ENCODE measurements at places on chromosomes 2 and 18.

DNA sequence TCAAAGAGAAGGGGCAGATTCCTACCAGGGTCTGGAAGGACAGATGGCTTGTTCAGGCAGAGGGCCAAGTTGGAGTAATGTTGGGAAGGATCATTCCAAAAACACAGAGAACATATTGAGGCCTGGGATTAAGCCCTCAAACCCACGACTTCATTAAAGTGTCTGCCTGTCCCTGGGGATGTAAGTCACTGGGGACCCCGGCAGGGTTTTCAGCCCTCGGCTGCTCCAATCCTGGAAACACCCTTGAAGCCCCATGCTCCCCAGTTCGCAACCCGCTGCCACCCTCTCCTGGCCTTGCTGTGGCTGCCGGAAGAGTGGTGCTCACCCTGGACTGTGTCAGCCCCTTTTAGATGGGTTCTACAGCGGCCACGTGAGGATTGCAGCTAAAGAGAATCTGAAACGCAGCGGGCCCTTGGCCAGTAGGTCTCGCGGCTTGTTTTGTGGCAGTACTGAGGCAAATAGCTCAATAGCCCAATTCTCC lies 79.9 kb downstream of the EPAS1 start:
- H3K4me3 ChIP-seq, result no peak overlapping the region
- H3K36me3 ChIP-seq, result no peaks in the 10 kb centered on the region
- H3K27ac ChIP-seq, result no peak overlapping the region
- DNase-seq, result no peak

- H3K27me3 ChIP-seq, result no peaks in the 10 kb centered on the region
- peaks cover 3% of the 10 kb centered on the region for H3K4me1 ChIP-seq
- H3K36me3 ChIP-seq, result no peaks in the 10 kb centered on the region
- peak overlapping the region; percentile 85 for H3K4me3 ChIP-seq
- H3K27ac ChIP-seq, result peak overlapping the region; percentile 86
These were observed 737 bp upstream of the CYB5A start for GRCh38 chr18:74292541-74292858.

- H3K27ac ChIP-seq, result no peak overlapping the region
- no peak for DNase-seq
- no peak overlapping the region for H3K4me3 ChIP-seq
- H3K4me1 ChIP-seq, result no peaks in the 10 kb centered on the region
- H3K27me3 ChIP-seq, result no peaks in the 10 kb centered on the region
- H3K36me3 ChIP-seq, result no peaks in the 10 kb centered on the region
These were observed 66.0 kb downstream of the HPCAL1 start for GRCh38 chr2:10368491-10369231.

DNA sequence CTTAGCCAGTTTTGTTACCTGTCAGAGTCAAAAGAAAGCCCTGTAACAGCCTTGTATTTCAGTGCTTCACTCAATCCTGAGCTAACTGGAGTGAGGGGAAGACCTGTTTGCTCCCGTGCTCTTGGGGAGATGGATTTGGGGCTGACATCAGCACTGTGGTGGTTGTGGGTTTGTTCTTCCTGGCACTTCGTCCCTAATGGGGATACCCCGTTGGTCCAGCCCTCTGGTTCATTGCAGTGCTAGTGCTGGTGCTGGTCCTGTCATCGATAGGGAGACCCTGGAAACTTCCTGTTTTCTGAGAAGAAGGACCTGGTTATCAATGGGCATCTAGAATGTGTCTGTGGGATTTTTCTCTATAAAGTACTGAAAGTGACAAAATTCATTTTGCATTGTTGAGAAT lies 205.4 kb downstream of the ZNF407 start:
- no peak for DNase-seq
- no peak overlapping the region for H3K4me3 ChIP-seq
- H3K27ac ChIP-seq, result no peak overlapping the region
- no peaks in the 10 kb centered on the region for H3K36me3 ChIP-seq
- no peaks in the 10 kb centered on the region for H3K27me3 ChIP-seq

DNA sequence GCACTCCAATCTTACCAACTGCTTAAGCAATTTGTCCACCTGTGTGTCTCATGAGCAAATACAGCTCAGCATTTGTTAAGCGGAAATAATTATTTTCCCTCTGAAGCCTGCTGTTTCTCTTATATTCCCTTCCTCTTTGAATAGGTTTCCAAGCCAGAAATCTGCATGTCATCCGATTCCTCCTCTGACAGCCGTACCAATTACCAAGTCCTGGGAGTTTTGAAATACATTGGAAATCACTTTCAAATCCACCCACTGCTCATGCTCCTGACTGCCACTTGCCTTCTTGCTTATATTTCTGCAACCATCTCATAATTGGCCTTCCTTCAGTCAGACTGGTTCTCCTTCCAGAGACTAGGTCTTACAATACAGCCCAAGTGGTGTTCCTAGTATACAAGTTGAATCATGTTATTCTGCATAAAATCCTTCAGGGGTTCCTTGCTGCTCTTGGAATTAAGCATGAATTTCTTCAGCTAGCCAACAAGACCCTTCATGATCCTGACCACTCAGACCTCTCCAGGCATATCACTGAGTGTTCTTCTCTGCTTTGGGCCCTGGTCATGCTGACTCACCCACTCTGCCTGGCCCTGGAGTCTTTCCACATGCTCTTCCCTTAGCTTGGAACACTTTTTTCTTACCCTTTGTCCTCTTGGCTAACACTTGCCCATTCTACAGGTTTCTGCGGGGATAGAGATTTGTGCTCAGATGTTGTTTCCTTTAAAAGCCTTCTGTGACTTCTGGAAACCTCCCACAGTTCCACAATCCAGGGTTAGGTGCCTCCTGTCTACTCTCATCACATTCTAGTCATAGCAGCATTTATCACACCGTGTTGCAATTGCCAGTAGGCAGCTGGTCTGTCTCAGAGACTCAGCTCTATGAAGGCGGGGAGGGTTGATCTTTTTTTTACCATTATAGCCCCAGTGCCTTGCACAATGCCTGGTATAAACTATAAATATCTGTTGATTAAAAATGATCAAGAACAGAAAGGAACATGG lies 157.6 kb downstream of the ARL6IP6 start:
- H3K36me3 ChIP-seq, result no peaks in the 10 kb centered on the region
- no peak overlapping the region for H3K4me3 ChIP-seq
- no peak overlapping the region for H3K27ac ChIP-seq
- H3K27me3 ChIP-seq, result no peaks in the 10 kb centered on the region
- DNase-seq, result no peak
- H3K4me1 ChIP-seq, result no peaks in the 10 kb centered on the region

- H3K36me3 ChIP-seq, result no peaks in the 10 kb centered on the region
- no peak overlapping the region for H3K27ac ChIP-seq
- no peak for DNase-seq
- no peaks in the 10 kb centered on the region for H3K4me1 ChIP-seq
- no peaks in the 10 kb centered on the region for H3K27me3 ChIP-seq
These were observed 11.0 kb upstream of the RAB31 start for GRCh38 chr18:9697121-9697520.

GRCh38 chr2:82345910-82346309 lies 2041.4 kb upstream of the LRRTM1 start:
- H3K4me1 ChIP-seq, result no peaks in the 10 kb centered on the region
- H3K27me3 ChIP-seq, result no peaks in the 10 kb centered on the region
- DNase-seq, result no peak
- no peak overlapping the region for H3K4me3 ChIP-seq
- no peak overlapping the region for H3K27ac ChIP-seq

DNA sequence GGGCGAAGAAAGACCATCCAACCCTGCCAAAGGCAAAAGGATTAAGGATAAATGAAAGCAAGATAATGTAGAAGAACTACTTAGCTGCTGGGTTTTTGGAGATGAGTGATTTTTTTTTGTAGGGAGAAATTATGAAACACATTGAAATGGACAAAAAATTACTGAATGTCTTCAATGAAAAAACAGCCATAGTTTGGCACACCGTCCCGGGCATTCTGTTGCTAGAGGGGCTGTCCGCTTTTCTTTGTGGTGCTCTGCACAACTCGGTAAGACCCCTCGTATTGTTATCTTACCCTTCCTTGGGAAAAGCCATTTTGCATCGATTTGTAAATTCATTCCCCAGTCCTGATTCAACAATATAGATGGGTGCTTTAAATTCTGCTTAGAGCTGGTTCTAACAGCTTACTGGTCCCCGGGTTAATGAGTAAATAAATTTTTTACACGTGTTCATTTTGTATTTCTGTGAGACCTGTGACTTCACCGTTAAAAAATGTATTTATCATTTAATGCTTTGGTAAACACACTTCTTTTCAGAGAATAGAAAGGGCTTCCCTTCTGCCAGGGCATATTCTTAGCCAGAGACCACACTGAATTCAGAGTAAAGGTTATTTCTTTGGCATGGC lies 912 bp upstream of the LAPTM4A start:
- peaks cover 5% of the 10 kb centered on the region for H3K4me1 ChIP-seq
- peak overlapping the region; percentile 100 for H3K27ac ChIP-seq
- H3K27me3 ChIP-seq, result no peaks in the 10 kb centered on the region

DNA sequence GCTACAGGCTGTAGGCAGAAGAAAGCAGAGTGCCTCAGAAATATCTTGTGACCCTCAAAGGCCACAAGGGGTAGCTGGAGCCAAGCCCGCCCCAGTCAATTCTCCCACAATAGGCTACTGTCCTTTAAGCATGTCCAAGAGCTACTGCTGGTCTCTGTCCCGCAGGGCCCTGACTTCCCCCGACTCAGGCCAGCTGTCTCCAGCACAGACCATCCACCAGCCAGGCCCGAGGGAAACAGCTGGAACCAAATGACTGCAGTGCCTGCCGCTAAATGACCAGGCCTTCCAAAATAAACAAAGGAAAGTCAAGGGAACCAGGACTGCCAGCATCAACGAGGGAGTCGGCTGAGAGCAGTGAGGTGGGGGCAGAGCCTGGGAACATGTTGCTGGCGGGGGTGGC lies 36.7 kb downstream of the MCFD2 start:
- H3K36me3 ChIP-seq, result no peaks in the 10 kb centered on the region
- no peak for DNase-seq
- no peak overlapping the region for H3K27ac ChIP-seq
- H3K27me3 ChIP-seq, result no peaks in the 10 kb centered on the region
- H3K4me3 ChIP-seq, result no peak overlapping the region
- H3K4me1 ChIP-seq, result peaks cover 3% of the 10 kb centered on the region

- DNase-seq, result no peak
- H3K27me3 ChIP-seq, result no peaks in the 10 kb centered on the region
- H3K4me3 ChIP-seq, result no peak overlapping the region
- no peaks in the 10 kb centered on the region for H3K36me3 ChIP-seq
- no peak overlapping the region for H3K27ac ChIP-seq
These were observed 199.3 kb downstream of the NCK2 start for GRCh38 chr2:105943977-105944376.

DNA sequence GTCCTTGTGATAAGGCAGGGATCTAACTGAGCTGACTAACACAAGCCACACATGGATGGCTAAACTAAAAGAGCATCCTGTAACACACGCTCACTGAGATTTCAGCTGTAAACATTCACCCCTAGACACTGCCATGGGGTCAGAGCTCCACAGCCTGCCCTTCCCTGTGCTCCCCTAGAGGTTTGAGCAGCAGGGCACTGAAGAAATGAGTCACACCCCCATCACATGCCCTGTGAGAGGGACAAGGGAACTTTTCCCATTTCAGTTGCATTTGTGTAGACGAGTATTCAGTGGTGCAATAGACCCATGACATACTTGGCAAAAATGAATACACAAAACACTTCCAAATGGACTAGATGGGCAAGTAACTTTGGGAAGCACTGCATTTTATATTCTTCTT lies 402.4 kb upstream of the LRRTM1 start:
- no peak for DNase-seq
- H3K36me3 ChIP-seq, result no peaks in the 10 kb centered on the region
- H3K4me1 ChIP-seq, result no peaks in the 10 kb centered on the region
- no peak overlapping the region for H3K4me3 ChIP-seq
- H3K27ac ChIP-seq, result no peak overlapping the region

- peak overlapping the region; percentile 75 for H3K27ac ChIP-seq
- H3K36me3 ChIP-seq, result no peaks in the 10 kb centered on the region
- no peaks in the 10 kb centered on the region for H3K27me3 ChIP-seq
- no peak overlapping the region for H3K4me3 ChIP-seq
- peaks cover 4% of the 10 kb centered on the region for H3K4me1 ChIP-seq
These were observed 64.7 kb downstream of the BCL2 start for GRCh38 chr18:63254716-63255399.

GRCh38 chr18:12748671-12749070 lies 45.8 kb downstream of the PSMG2 start:
- no peak overlapping the region for H3K27ac ChIP-seq
- no peak overlapping the region for H3K4me3 ChIP-seq
- DNase-seq, result no peak

DNA sequence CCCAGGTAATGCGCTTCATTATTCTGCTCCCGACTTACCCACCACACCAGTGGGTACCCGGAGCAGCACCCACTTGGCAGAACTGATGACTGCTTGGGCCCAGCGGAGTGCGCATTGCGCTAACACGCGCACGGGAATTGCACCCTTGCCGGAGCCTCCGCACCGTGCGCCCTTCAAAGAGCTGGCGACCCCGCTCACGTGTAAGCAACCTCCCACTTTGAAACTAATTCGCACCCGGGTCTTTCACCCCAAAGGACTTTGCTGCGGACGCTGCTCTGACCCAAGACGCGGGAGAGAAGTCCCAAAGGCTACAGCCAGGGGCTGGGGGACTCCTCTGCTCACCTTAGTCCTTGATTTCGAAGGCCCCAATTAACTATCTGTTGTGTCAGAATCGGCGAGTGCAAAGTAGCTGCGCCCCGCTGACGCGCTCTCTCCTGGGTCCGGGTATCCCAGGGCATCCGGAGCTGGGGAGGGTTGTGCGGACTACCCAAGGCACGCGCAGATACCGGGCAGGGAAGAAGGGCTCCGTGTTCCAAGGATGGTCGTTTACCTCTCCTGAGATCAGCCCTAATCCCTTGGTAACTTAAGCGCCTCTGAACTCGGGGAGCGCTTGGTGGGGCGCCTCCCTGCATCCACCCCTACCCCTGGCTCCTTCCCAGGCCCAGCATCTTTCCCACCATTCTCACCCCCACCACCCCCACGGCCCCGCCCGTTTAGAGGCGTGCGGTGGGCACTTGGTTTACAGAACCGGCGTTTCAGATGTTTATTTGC lies 13.1 kb upstream of the SATB2 start:
- peaks cover 95% of the 10 kb centered on the region for H3K27me3 ChIP-seq
- no peaks in the 10 kb centered on the region for H3K4me1 ChIP-seq
- no peak overlapping the region for H3K4me3 ChIP-seq
- DNase-seq, result no peak
- H3K27ac ChIP-seq, result no peak overlapping the region
- H3K36me3 ChIP-seq, result no peaks in the 10 kb centered on the region

- no peaks in the 10 kb centered on the region for H3K4me1 ChIP-seq
- no peak for DNase-seq
- H3K4me3 ChIP-seq, result no peak overlapping the region
- H3K27ac ChIP-seq, result no peak overlapping the region
- no peaks in the 10 kb centered on the region for H3K27me3 ChIP-seq
These were observed 4.2 kb upstream of the KLHL14 start for GRCh38 chr18:32777049-32777448.

- H3K36me3 ChIP-seq, result no peaks in the 10 kb centered on the region
- H3K27ac ChIP-seq, result no peak overlapping the region
These were observed 222.6 kb upstream of the ST6GAL2 start for GRCh38 chr2:107108556-107108955.

- H3K4me1 ChIP-seq, result peaks cover 4% of the 10 kb centered on the region
- H3K27me3 ChIP-seq, result no peaks in the 10 kb centered on the region
- no peak for DNase-seq
- no peak overlapping the region for H3K27ac ChIP-seq
- no peak overlapping the region for H3K4me3 ChIP-seq
- no peaks in the 10 kb centered on the region for H3K36me3 ChIP-seq
These were observed 7.8 kb downstream of the ANTXR1 start for GRCh38 chr2:69020496-69021426.

Measured in breast epithelium (tissue), 4 donors.